ENCODE measurements at places on chromosomes 4 and X.

- DNase-seq = no peak
Measured at GRCh38 chr4:180788729-180789128, 1454.5 kb upstream of the TENM3 start.

DNA sequence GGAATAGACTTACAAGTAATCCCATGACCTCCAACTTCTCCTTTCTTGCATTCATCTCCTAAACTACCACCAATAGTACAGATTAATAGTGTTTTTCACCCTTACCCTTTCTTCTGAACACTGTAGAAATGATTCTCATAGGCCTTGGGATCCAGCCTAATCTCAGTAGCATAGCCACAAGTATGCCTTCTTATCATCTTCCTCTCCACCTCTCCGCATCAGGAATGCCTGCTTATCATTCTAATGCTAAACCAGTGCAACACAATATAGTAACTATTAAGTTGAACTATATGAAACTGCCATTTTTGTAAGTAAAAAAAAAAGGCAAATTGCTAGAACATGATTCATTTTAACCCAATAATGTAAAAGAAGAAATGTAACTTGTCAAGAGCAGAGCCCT, 79.5 kb upstream of the IL2 start:
- DNase-seq = no peak

DNA sequence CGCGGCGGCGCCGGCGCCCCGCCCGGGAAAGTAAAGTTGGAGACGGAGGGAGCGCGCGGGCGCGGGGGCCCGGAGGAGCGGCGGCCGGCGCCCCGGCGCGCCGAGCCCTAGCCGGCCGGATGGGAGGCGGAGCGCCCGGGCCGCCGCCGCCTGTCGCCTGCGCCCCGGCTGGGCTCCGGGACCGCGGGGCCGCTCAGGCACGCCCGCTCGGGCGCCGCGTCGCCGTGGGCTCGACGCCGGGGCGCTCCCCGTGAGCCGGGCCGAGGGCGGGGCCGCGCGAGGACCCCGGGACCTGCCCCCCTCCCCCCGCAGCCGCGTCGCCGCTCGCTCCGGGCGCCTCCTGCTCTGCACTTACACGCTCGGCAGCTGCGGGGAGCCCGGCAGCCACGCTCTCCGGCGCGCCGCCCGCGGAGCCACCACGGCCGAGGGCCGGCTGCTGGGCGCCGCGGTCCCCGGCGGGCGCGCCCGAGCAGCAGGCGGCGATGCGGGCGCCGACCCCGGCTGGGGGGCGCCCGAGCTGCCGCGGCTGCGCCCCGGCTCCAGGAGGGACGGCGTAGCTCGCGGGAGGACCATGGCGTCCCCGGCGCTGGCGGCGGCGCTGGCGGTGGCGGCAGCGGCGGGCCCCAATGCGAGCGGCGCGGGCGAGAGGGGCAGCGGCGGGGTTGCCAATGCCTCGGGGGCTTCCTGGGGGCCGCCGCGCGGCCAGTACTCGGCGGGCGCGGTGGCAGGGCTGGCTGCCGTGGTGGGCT, at the start of gene ADRA2C:
TSS of gene ADRA2C (plus strand) at position 350 of the 749 bp plus-strand sequence. CDS start at position 572, 222 bp downstream.
- peak; percentile 29 for DNase-seq

DNA sequence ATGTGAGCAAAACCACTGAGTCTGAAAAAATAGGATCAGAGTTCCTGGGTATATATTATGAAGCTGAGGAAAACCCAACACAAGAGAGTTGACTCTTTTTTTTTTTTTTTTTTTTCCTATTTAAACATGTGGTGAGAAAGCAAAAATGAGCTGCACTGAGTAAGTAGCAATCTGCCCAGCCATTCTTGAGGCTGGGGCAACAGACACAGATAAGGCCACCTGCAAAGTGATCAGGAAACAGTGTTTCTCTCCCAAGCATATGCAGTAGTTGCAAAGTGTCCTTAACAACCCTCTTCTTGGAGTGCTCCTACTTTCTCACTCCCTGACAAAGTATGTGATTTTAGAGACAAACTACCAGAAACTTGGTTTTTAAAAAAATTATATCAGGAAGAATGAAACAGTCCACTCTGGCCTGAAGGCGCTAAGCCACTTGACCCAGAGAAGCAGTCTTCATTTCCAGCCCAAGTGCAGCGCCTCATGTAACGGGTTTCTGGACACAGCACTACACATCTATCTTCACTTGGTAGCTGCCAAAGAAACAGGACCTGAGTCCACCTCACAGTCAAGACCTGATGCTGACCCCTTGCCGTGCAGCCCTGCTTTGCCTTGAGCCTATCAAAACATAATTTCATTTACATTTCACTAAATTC, 124.6 kb upstream of the MAP3K15 start:
- no peak for DNase-seq

DNA sequence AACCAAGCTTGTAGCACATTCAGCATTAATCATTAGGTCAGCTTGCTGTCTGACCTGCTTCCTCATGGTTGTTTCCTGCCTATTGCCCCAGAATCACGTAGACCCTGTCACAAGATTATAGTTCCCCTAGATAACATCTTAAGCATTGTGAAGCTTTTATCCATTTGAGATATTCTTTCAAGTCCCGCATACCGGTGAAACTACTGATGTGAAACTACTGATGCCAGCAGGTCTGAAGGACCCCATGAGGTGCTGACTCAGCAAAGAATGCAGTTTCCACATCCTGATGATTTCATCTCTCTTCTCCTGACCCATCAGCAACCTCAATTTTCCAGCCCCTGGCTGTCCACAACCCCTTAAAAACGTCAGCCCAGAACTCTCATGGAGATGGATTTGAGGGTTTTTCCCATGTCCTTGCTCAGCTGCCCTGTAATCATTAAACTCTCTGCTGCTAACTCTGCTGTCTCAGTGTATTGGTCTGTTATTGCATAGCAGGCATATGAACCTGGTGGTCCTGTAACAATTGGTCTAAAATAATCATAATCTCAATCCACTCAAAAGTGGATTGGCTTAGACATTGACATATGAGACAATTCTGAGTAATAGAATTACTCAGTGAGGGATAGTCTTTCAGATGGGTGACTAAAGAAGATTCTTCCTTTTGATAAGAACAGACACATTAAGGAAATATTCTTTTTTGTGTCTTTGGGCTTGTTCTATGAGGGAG, 26.3 kb upstream of the UBA6 start:
- no peak for DNase-seq

DNA sequence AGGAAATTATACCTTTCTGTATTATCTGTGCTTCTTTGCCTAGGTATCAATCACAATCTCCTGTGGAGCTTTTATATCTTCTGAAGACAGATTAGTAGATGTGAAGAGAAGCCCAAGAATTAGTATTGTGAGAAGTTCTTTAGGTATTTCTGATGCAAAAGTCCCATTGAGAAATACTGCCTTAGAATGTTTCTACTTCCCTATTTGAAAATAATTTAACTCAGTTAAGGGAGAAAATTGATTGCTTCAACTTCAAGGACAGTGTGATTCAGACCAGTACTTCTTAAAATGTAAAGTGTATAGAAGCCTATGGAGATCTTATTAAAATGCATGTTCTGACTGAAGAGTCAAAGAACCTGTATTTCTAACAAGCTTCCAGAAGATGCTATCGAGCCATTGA, 9.0 kb downstream of the EIF1AX start:
- DNase-seq = no peak

GRCh38 chrX:17960891-17961290, 99.8 kb upstream of the RAI2 start:
- no peak for DNase-seq

GRCh38 chrX:113959912-113960626, 623.8 kb upstream of the HTR2C start:
- no peak for DNase-seq

All from NCI-H1092 treated with DMSO at 0.1 percent for 48 hours (cell line).